ENCODE measurements at places on chromosomes 12 and 14.

DNA sequence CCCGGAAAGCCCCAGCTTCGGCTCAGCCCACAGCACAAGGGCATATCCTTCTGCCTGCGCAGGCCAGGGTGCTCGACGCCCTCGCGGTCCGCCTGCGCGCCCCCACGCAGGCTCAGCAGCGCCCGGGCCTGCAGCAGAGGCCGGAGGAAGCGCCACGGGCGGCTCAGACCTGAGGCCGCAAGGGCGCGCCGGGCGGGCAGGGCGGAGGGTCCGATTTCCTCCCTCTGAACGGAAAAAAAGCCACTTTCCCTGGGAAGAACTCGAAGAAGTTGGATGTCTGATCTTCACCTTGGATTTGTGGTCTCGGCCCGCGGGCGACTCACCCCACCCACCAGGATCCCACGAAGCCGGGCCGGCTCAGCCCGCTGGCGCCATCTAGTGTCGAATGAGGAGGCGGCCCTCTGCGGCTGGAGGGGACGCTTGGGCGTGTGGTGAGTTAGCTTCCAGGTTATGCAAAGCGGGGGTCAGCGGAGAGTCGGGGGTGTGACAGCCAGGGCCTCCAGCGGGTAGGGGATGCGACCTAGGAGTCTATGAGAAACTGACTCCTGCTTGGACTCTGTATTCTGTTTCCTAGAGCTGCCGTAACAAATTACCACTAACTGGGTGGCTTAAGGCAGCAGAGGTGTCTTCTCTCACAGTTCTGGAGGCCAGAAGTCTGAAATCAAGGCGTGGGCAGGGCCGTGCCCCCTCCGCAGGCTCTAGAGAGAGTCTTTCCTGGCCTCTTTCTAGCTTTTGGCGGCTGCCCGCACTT, 40.0 kb upstream of the SRSF5 start:
- no peaks in the 10 kb centered on the region for H3K4me1 ChIP-seq
- no peaks in the 10 kb centered on the region for H3K36me3 ChIP-seq
- peak; percentile 89 for DNase-seq

- H3K4me3 ChIP-seq = no peak overlapping the region
- no peak for DNase-seq
- H3K27ac ChIP-seq = no peak overlapping the region
- H3K27me3 ChIP-seq = peaks cover 23% of the 10 kb centered on the region
- no peaks in the 10 kb centered on the region for H3K36me3 ChIP-seq
These were observed 238.6 kb upstream of the CRY1 start for GRCh38 chr12:107331912-107332311.

- H3K4me3 ChIP-seq = no peak overlapping the region
- H3K27ac ChIP-seq = no peak overlapping the region
- H3K27me3 ChIP-seq = no peaks in the 10 kb centered on the region
- H3K4me1 ChIP-seq = no peaks in the 10 kb centered on the region
These were observed 199.1 kb downstream of the NUBPL start for GRCh38 chr14:31760277-31760676.

GRCh38 chr12:41619705-41620104, 431.6 kb downstream of the PDZRN4 start:
- H3K27ac ChIP-seq = no peak overlapping the region
- no peaks in the 10 kb centered on the region for H3K27me3 ChIP-seq
- no peaks in the 10 kb centered on the region for H3K36me3 ChIP-seq
- no peak overlapping the region for H3K4me3 ChIP-seq
- H3K4me1 ChIP-seq = no peaks in the 10 kb centered on the region

GRCh38 chr12:110249716-110250225, 31.3 kb upstream of the ATP2A2 start:
- peak; percentile 82 for DNase-seq
- no peaks in the 10 kb centered on the region for H3K36me3 ChIP-seq
- peak overlapping the region; percentile 98 for H3K27ac ChIP-seq
- H3K27me3 ChIP-seq = no peaks in the 10 kb centered on the region

DNA sequence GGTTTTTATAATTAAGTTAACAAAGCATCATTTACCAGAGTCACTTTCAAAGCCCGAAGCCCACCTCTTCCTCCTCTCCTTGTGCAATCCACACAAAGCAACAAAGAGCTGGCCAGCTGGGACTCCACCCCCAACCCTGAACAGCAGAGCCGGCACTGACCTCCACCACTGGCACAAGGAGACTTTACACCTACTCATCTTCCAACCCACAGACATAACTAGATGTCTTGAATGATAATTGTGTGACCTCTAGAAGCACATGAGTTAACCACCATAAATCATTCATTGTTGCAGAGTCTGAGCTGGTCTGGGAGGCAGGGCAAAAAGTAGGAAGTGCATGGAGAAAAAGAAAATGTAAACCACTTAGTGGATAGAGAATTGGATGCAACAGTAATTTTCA, 72.2 kb downstream of the ST8SIA1 start:
- no peak overlapping the region for H3K27ac ChIP-seq
- H3K4me3 ChIP-seq = no peak overlapping the region
- H3K36me3 ChIP-seq = no peaks in the 10 kb centered on the region
- no peaks in the 10 kb centered on the region for H3K4me1 ChIP-seq
- DNase-seq = no peak

DNA sequence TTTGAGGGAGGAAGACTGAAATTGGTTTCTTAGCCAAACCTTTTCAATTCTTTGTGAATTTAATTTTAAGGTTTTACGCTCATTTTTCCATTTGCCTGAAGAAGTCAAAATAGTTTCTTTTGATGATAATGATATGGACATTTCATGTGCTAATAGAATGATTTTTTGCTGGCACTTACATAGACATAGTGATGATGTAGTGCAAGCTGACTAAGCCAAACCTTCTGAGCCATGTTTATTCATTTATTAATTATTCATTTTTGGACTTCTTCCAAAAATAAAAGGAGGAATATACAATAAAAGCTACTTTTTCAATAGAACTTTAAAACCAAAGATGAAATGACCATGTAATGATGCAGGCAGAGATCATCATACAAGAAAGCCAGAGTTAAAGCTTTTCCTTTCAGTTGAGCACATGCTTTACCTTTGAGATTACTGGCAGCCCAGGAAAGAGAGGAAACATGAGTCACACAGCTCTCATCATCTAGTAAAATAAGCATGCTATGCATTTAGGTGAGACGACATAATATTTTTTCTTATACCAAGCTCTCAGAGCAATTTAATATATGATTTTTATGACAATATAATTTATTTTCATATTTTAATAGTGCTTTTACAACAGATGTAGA, 24.8 kb downstream of the KCNA1 start:
- H3K36me3 ChIP-seq = no peaks in the 10 kb centered on the region
- H3K4me3 ChIP-seq = no peak overlapping the region
- no peaks in the 10 kb centered on the region for H3K27me3 ChIP-seq
- H3K27ac ChIP-seq = no peak overlapping the region
- DNase-seq = no peak
- no peaks in the 10 kb centered on the region for H3K4me1 ChIP-seq

- H3K4me3 ChIP-seq = no peak overlapping the region
- H3K36me3 ChIP-seq = no peaks in the 10 kb centered on the region
- no peak overlapping the region for H3K27ac ChIP-seq
- peaks cover 10% of the 10 kb centered on the region for H3K27me3 ChIP-seq
- peaks cover 9% of the 10 kb centered on the region for H3K4me1 ChIP-seq
These were observed 125.3 kb upstream of the HIF1A start for GRCh38 chr14:61569812-61570548.

- H3K4me1 ChIP-seq = peaks cover 8% of the 10 kb centered on the region
- no peaks in the 10 kb centered on the region for H3K27me3 ChIP-seq
- no peak overlapping the region for H3K27ac ChIP-seq
- no peak for DNase-seq
These were observed 61.1 kb downstream of the HRK start for GRCh38 chr12:116820064-116820656.

DNA sequence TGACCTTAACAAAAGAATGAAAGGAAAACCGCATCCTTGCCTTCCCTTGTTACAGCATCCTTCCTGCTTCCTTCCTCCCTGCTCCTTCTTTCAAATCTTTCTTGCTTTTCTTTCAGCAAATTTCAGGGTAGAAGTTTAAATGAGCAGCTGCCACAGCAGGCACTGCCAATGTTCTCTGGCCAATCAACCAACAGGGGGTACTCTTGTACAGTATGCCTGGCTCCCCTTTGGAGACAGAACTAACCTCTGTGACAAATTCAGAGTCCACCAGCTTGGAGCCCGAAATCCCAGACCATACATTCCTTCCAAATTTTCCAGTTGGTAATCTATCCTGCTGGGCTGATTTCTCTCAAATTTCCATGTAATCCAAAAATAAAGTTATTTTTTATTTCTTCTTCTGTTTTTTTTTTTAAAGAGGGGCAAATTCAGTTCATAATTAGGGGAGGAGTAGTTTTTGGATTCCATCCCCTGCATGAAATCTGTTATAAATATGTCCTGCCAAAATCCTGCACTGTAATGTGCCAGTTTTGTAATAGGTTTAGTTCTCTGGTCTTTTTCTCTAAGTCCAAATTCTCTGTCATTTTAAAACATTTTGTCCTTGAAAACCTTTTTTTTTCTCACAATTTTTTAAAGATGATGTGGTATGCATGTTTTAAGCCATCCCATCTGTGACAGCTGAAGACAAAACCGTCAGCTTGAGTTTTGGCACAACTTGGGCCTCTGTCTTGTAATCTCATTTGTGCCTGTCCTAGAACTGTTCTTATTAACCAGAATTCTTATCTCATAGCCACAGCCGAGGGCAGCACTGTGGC, 610.0 kb upstream of the LMO3 start:
- H3K4me1 ChIP-seq = no peaks in the 10 kb centered on the region
- no peaks in the 10 kb centered on the region for H3K27me3 ChIP-seq
- no peak for DNase-seq
- no peak overlapping the region for H3K27ac ChIP-seq
- H3K36me3 ChIP-seq = no peaks in the 10 kb centered on the region
- no peak overlapping the region for H3K4me3 ChIP-seq

DNA sequence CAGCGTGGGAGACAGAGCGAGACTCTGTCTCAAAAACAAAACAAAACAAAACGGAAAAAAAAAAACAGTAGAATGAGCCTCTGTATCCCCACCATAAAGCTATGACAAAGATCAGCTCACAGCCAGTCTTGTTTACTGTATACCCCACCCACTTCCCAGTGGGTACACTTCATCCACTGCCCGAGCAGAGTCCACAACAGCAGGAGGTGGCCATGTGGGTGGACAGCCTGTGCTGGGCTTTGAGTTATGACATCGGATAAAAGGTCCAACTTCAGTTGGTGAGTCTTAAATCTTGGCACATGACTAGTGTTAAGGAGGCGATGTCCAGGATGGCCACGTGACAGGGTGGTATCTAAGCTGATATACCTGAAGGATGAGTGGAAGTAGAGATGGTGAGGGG, 34.8 kb upstream of the MAPKAPK5 start:
- H3K27me3 ChIP-seq = no peaks in the 10 kb centered on the region
- no peaks in the 10 kb centered on the region for H3K4me1 ChIP-seq
- DNase-seq = peak; percentile 70
- no peak overlapping the region for H3K4me3 ChIP-seq
- H3K27ac ChIP-seq = peak overlapping the region; percentile 60
- H3K36me3 ChIP-seq = peaks cover 11% of the 10 kb centered on the region

DNA sequence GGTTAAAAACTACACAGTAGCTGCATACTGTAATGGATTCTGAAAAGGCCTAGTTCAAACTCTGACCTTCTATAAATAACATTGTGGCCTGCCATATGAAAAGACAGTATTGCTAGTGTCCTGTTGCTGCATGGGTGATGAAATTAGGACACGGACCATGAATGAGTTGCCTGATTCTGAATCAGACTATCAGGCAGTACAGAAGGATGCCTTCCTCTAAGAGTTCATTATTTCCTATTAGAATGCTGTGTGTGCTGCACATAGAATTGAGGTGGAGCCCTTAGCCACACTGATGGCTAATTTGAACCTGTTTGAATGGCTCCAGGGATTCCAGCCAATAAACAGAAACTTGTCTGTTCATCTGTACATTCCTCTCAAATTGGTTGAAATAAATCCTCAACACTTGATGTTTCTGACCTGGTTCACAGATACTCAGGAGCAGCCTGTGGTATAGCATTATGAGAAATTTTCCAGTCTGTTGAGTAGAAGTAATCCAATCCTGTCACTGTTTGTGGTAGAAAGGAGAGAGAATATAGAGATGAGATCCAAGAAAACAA, 483.2 kb downstream of the APAF1 start:
- H3K27ac ChIP-seq = no peak overlapping the region
- no peaks in the 10 kb centered on the region for H3K4me1 ChIP-seq

DNA sequence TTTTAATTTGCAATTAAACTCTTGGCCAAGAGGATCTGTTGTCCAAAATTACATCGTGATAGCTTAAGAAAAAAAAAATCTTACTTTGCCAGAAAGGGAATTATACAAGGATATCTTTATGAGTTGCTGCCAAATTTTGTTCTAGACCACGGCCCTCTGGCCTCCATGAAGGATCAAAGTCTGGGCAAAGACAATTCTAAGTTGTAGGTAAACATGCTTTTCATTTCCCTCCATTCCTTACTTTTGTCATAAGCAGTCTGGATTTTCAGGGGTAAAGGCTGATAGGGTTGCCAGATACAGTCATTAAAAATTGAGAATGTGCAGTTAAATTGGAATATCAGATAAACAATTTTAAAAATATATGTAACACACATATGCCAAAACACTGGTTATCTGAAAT, 135.1 kb downstream of the MON2 start:
- H3K36me3 ChIP-seq = no peaks in the 10 kb centered on the region
- H3K4me1 ChIP-seq = peaks cover 2% of the 10 kb centered on the region
- H3K27ac ChIP-seq = no peak overlapping the region
- H3K4me3 ChIP-seq = peak overlapping the region; percentile 66

DNA sequence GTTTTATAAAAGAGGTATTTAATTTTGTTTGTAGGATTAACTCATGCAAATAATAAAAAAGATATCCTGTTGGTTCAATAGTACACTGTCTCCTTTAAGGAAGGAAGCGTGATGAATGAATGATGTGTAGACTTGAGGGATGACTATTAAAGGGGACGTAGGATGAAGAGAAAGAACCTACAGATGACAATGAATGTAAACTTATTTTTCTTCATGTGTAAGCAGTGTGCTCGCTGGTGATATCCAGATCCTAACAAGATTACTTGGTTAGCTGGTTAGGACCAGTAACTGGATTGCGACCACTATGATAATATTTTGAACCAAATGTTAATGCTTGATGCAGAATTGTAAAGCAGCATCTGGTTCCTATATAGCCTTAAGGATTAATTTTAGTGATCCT, 2.6 kb downstream of the ARF6 start:
- H3K27me3 ChIP-seq = no peaks in the 10 kb centered on the region
- no peaks in the 10 kb centered on the region for H3K4me1 ChIP-seq
- no peak for DNase-seq
- peak overlapping the region; percentile 100 for H3K27ac ChIP-seq
- peak overlapping the region; percentile 54 for H3K4me3 ChIP-seq
- no peaks in the 10 kb centered on the region for H3K36me3 ChIP-seq

GRCh38 chr14:30645600-30645999, 23.5 kb downstream of the SCFD1 start:
- H3K27me3 ChIP-seq = no peaks in the 10 kb centered on the region
- peaks cover 10% of the 10 kb centered on the region for H3K36me3 ChIP-seq
- H3K4me1 ChIP-seq = no peaks in the 10 kb centered on the region
- H3K4me3 ChIP-seq = no peak overlapping the region

- no peaks in the 10 kb centered on the region for H3K4me1 ChIP-seq
- no peak overlapping the region for H3K4me3 ChIP-seq
- H3K27ac ChIP-seq = no peak overlapping the region
- H3K27me3 ChIP-seq = no peaks in the 10 kb centered on the region
- DNase-seq = no peak
These were observed 618.5 kb downstream of the NRXN3 start for GRCh38 chr14:78788467-78789360.
